ENCODE measurements at places on chromosomes 12 and 14.

- DNase-seq: no peak
Observed at GRCh38 chr12:66503746-66504145, 175.1 kb downstream of the GRIP1 start.

- no peak for DNase-seq
Observed at GRCh38 chr12:32437095-32437515, 37.7 kb downstream of the FGD4 start.

- DNase-seq: no peak
Observed at GRCh38 chr14:71354801-71355200, 447.5 kb downstream of the PCNX1 start.

GRCh38 chr14:51691176-51691575 lies 39.5 kb downstream of the FRMD6 start:
- DNase-seq: no peak

DNA sequence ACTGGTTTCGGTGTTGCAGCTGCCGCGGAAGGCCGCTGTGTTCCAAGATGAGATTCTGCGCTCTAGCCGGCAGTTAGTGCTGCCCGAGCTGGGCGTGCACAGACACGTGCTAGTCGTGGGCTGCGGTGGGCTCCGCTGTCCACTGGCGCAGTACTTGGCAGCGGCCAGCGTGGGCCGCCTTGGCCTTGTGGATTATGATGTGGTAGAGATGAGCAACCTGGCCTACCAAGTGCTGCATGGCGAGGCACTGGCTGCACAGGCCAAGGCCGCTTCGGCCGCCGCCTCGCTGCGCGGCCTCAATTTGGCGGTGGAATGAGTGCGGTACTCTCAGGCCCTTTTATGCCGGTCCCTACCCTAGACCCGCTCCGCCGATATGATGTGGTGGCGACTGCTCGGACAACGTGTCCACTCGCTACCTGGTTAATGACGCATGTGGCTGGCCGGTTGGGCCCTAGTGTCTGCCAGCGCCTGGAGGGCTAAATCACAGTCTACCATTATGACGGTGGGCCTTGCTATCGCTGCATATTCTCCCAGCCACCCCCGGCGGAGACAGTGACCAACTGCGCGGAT lies 102.2 kb downstream of the SNAPC1 start:
- DNase-seq: no peak

- no peak for DNase-seq
Observed at GRCh38 chr12:46725332-46725731, 100.5 kb downstream of the SLC38A4 start.

DNA sequence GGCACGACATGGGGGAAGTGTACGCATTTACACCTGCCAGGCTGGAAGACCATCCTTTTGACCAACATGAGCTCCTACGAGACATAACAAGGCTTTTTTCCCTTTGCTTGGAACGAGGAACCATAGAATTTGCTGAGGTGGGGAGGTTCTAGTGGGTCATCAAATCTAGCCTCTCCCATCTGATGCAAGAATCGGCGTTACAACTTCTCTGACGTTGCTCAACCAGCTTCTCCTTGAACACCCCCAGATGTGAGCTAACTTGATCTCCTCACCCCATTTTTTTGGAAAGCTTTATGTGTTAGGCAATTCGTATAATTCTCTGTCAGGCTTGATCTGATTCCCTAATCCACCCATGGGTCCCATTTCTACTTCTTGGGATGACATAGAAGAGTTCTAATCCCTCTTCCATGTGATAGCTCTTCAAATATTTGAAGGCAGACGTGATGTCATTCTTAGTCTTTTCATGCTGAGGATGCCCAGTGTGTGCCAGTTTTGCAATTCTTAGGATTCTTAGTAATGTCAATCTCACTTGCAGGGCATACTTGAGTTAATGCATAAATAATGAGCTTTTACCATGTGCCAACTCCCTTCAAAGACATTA lies 163.6 kb upstream of the PARP11 start:
- DNase-seq: no peak

Data from germinal center (tissue), 1 donor.